Activated CD8-positive, alpha-beta T cell treated with anti-CD3 and anti-CD28 coated beads for 36 hours (primary cell): ENCODE measurements at places on chromosomes 4 and X. TPM values are rescaled to one million over a fixed set of nuclear protein-coding genes. Genes with fewer than 3 reads are reported as not detected.

DNA sequence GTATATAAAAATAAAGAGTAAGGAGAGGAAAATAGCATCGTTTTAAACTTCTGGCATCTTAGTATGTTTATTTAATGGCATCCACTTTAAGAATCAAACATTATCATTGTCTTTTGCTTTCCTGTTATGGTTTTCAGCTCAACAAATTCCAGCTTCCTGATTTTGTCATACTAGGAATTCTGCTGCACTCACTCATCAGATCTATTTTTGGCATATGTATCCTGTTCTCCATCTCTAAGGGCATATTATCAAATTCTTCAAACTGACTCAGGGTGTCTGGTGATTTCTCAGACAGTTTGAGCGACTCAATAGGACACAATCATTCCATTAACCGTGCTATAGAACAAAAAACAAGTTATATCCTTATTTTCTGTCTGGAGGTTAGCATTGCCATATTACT, 248.5 kb upstream of the DIAPH2 start:
- H3K27me3 ChIP-seq, result no peaks in the 10 kb centered on the region
- no peaks in the 10 kb centered on the region for H3K36me3 ChIP-seq
- H3K4me1 ChIP-seq, result no peaks in the 10 kb centered on the region
- no peak overlapping the region for H3K4me3 ChIP-seq
- no peak for DNase-seq

DNA sequence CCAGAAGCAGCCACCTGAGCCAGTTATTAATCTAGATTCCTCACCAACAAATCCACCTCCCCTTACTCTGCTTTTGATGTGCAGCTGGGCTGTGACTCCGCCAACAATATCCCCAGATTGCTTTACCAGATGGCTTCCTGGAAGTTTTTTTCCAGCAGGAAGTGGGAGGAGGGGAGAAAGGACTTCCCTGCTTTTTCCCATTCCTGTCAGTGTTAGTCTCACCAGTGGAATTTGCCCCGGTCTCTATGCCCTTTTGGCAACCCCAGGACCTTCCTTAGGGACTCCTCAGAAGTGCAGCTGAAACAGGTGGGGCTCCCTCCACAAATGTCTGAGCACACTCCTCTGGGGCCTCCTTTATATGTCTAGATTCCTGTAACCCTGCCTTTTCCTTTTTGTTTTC, 465.2 kb upstream of the IGFBP7 start:
- no peak overlapping the region for H3K27ac ChIP-seq
- no peak overlapping the region for H3K4me3 ChIP-seq
- no peaks in the 10 kb centered on the region for H3K27me3 ChIP-seq
- no peaks in the 10 kb centered on the region for H3K4me1 ChIP-seq
- no peaks in the 10 kb centered on the region for H3K36me3 ChIP-seq
- no peak for DNase-seq

DNA sequence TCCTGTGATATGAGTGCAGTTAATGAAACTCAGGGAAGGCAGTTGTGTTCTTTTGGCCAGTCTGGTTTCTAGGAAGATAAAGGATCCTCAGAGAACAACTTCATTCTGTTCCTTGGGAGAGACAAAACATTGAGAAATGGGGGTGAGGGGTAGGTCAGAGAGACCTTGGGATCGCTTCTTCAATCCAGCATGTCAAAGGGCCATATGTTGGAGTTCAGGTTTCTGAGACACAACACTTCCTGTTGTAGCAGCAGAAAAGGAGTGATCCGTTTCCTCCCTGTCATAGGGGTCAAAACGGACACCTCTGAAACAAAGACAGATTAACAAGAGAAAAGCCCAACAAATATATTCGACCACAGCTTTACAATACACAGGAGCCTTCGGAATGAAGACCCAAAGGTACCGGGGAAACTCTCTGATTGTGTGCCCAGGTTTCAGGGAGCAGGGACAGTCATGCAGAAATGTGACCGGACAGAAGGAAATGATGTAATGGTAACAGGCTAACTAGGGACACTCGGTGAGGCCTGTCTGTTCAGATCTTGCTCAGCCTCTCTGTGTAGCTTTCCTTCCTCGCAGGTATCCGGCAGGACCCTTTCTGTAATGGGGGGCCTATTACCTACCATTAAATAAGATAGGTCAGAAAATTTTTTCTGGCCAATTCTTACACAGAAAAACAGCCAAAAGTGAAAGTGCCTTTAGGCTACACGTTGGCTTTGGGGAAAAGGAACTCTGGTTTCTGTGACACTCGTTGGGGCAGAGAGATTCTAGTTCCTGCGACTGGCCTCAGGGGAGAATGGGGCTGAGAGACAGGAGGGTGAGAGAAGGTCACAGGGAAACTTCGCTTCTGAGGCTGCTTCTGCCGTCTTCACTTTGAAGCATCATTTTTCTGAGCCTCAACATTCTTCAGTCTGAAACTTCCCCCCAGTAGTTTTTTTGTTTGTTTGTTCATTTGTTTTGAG, 103.3 kb upstream of the TLR3 start:
- H3K27ac ChIP-seq, result no peak overlapping the region
- no peaks in the 10 kb centered on the region for H3K36me3 ChIP-seq

GRCh38 chrX:111837197-111837596, 38.8 kb upstream of the TRPC5OS start:
- H3K36me3 ChIP-seq, result no peaks in the 10 kb centered on the region
- no peaks in the 10 kb centered on the region for H3K4me1 ChIP-seq
- no peak for DNase-seq

GRCh38 chr4:30443289-30443688, 276.9 kb upstream of the PCDH7 start:
- no peak for DNase-seq
- H3K4me1 ChIP-seq, result no peaks in the 10 kb centered on the region
- no peaks in the 10 kb centered on the region for H3K36me3 ChIP-seq
- no peak overlapping the region for H3K27ac ChIP-seq

GRCh38 chrX:119189115-119189514, 47.0 kb upstream of the PGRMC1 start:
- H3K4me3 ChIP-seq, result no peak overlapping the region
- no peak overlapping the region for H3K27ac ChIP-seq
- no peaks in the 10 kb centered on the region for H3K4me1 ChIP-seq

DNA sequence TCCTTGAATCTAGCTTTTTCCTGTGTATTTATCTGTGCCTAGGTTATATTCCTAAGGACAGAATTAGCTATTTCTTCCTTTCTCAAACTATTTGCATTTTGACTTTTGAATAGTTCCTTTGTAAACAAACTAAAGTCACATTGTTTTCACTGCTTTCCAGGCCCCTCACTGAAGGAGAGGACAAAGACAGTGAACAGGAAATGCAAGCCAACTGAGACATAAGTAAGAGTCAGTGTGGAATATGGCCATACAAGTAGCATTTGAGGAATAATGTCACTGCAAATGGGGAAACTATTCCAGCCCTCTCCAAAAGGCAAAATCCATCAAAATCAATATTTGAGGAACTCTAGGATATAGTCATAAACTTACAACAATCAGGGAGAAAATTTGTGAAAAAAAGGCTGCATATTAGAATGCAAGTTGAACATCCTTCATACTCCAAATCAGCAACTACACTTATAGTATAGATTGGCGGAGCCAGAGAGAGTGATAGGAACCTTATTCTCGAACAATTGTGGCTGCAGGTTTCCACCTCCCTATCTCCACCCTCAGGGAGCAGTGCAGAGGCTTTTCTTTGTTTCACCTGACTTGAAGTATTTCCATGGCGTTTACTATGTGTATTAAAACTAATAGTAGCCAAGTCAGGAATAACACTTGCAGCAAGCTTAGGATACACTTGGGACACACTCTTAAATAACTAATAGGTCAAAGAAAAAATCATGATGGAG, 1110.4 kb upstream of the ADGRL3 start:
- no peaks in the 10 kb centered on the region for H3K27me3 ChIP-seq
- DNase-seq, result no peak
- no peak overlapping the region for H3K27ac ChIP-seq
- no peak overlapping the region for H3K4me3 ChIP-seq

GRCh38 chrX:66050140-66050569, 10.3 kb upstream of the VSIG4 start:
- DNase-seq, result no peak
- peaks cover 34% of the 10 kb centered on the region for H3K4me1 ChIP-seq
- no peak overlapping the region for H3K4me3 ChIP-seq

DNA sequence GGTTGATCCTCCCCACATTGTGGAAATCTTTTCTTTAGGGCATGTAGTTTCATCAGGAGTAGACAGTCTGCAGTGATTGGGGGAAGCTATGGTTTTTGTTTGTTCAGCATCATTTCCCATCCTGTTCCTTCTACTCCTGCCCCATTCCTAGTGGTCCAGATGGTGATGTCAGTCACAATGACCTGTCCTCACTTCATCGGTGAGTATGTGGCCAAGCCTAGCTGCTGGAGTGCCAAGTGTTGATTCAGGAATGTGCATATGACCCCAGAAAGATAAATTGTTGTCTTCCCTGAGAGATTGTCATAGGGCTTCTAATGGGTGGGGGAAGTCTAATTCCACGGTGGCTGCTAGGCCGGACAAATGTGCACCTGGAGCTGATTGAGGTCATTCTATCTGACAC, 130.6 kb upstream of the FAT1 start:
- H3K27me3 ChIP-seq, result no peaks in the 10 kb centered on the region
- no peak for DNase-seq
- H3K4me1 ChIP-seq, result no peaks in the 10 kb centered on the region
- no peak overlapping the region for H3K4me3 ChIP-seq

DNA sequence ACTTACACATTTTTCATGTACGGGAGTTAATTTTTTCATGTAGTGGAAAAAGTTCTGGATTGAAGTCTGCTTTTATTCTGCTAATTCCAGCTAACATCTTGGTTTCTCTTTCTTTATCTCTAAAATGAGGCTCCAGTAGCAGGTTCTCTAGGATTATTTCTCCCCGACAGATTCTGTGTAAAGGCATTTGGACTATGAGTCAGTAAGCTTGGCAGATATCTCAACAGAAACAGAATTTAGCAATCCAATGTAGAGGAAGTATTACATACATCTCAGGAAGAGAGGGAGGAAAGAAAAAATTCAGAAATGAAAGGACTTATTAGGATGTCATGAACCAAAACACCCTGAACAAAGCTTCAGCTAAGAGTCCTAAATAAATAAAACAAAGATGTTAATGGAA, 1682.3 kb upstream of the TENM3 start:
- H3K36me3 ChIP-seq, result no peaks in the 10 kb centered on the region
- H3K4me1 ChIP-seq, result no peaks in the 10 kb centered on the region
- DNase-seq, result no peak
- H3K4me3 ChIP-seq, result no peak overlapping the region
- H3K27me3 ChIP-seq, result no peaks in the 10 kb centered on the region
- H3K27ac ChIP-seq, result no peak overlapping the region

DNA sequence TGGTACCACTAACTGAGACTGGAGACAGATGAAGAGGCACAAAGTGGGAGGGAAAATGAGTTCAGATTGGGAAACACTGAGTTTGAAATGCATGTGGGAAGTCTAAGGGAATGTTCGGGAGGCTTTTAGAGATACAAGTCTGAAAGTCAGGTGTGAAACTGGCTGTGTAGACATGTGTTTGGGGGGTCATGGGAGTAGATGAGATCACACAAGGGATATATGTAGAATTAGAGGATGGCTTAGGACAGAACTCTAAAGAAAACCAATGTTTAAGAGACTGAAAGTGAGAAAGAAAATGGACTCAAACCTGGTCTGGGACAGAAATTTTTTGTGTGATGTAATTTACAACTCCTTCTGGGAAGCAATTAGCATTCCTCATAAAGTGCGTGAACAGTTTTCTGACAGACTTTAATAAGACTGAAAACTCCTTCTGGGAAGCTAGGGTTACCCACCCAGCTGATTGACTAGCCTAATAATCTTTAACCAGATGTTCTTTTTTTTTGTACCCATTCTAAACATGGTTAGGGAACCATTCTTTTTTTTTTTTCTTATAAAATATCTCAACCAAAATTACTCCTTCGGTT, 8.7 kb upstream of the JADE1 start:
- H3K4me1 ChIP-seq, result no peaks in the 10 kb centered on the region
- no peak for DNase-seq
- H3K27me3 ChIP-seq, result no peaks in the 10 kb centered on the region
- no peak overlapping the region for H3K27ac ChIP-seq

GRCh38 chr4:165514739-165515138, 135.9 kb downstream of the CPE start:
- H3K27me3 ChIP-seq, result no peaks in the 10 kb centered on the region
- no peak overlapping the region for H3K27ac ChIP-seq
- H3K36me3 ChIP-seq, result no peaks in the 10 kb centered on the region

DNA sequence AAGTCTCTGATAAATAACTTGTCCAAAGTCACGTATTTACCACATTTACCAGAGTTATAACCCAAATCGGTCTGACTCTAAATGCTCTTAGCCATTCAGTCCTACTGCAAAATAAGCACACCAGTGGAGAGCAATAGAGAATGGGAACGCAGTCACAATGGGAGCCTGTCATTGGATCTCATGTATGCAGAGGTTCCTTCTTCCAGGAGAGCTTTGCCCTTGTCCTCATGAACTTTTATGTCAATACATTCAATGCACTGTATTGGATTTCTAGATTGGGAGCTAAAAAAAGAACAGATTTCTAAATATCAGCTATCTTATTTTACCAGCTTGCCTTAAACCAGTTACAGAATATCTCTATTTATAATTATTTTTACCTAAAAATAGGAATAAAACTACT, 149.1 kb upstream of the CXXC4 start:
- DNase-seq, result no peak
- H3K4me3 ChIP-seq, result no peak overlapping the region
- no peaks in the 10 kb centered on the region for H3K36me3 ChIP-seq
- H3K27me3 ChIP-seq, result no peaks in the 10 kb centered on the region

DNA sequence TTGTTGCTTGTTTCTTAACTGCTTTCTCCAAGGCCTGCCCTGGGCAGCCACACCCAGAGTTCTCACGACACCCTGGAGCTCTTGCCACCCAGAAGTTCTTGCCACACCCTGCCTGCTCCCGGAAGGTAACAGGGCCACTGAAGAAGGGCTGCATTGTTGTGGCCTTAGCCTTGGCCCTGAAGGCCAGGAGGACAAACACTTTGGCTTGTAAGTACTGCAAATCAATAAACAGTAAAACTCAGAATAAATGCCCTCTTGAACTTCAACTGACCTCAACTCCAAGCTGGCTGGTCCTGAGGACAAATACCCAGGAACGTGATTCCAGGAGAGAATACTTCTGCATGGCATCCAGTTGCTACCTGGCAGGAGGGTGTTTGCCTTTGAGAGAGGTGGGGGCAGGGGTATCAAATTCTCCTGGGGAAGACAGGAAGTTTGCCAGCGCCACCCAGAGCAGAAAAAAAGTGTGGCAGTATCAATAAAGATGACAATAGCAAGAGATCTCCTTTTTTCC, 54.1 kb downstream of the TLR10 start:
- DNase-seq, result no peak
- H3K27ac ChIP-seq, result no peak overlapping the region
- no peaks in the 10 kb centered on the region for H3K27me3 ChIP-seq
- H3K4me3 ChIP-seq, result no peak overlapping the region

DNA sequence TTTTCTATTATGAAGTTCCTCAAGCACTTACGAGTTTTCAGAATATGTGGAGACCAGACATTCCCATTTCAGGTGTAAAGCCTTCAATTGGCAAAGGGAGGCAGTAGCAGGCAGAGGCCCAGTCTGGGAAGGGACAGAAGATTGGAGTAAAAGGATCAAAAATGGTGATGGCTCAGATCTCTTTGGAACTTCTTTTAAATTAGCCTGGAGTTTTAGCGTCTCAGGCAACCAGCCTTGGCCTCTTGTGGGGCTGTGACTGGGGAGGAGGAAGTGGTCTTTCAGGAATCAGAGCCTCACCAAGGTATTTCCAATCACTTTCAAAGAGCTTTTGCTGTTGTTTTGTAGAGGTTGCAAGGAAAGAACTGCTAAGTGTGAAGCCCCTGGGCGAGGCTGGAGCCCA, 239.1 kb downstream of the FRAS1 start:
- H3K27me3 ChIP-seq, result peaks cover 7% of the 10 kb centered on the region
- no peak overlapping the region for H3K4me3 ChIP-seq
- DNase-seq, result no peak
- no peak overlapping the region for H3K27ac ChIP-seq
- no peaks in the 10 kb centered on the region for H3K36me3 ChIP-seq

The RWDD4 gene
- 20.9 TPM for total RNA-seq

The FGF5 gene
- total RNA-seq, result not detected

The CXCL5 gene
- not detected for total RNA-seq

The TFE3 gene
- 17.9 TPM for total RNA-seq

The AMTN gene
- not detected for total RNA-seq
